Endothelial cell of coronary artery (primary cell): ENCODE measurements at places on chromosomes 2 and 18. TPM values are rescaled to one million over a fixed set of nuclear protein-coding genes. Genes with fewer than 3 reads are reported as not detected.

ALPP gene
- not detected in 2 replicates for total RNA-seq

CRYBA2 gene
- not detected in 2 replicates for total RNA-seq

MTX2 gene
- total RNA-seq = 27.2 and 27.3 TPM in 2 replicates

VPS54 gene
- 13.7 and 19.0 TPM in 2 replicates for total RNA-seq

FN1 gene
- total RNA-seq = 3,205 and 7,933 TPM in 2 replicates

LAMA1 gene
- total RNA-seq = 0.09 and 0.75 TPM in 2 replicates

UGT1A3 gene
- total RNA-seq = not detected in 2 replicates

GORASP2 gene
- 26.7 and 27.1 TPM in 2 replicates for total RNA-seq

SCLY gene
- 24.6 and 25.0 TPM in 2 replicates for total RNA-seq

ADAM23 gene
- total RNA-seq = 17.4 and 18.4 TPM in 2 replicates
